GOT3 (cell line): ENCODE measurements at places on chromosomes 1 and 21.

- no peak for DNase-seq
Observed at GRCh38 chr1:206727981-206728696, 42.4 kb upstream of the IL19 start.

- no peak for DNase-seq
Observed at GRCh38 chr1:24157918-24158481, 15.1 kb upstream of the IL22RA1 start.

DNA sequence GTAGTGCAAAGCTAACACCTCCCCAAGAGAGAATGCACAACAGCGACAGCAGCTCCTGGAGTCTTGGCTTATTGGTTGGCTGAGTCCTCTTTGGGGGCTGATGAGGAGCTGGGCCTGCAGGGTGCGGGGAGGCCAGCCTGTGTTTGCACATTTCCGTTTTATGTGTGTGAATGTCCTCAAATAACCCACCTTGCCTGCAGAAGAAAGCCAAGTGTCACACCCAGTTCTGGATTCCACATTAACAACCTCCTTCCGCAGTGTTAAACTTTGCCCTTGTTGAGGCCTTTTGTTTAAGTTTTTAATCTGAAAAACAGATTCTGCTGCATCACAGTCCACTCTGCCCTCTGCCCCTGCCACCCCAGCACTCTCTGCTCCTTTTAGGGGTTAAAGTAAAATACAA, 274.5 kb downstream of the TM2D1 start:
- DNase-seq: no peak

DNA sequence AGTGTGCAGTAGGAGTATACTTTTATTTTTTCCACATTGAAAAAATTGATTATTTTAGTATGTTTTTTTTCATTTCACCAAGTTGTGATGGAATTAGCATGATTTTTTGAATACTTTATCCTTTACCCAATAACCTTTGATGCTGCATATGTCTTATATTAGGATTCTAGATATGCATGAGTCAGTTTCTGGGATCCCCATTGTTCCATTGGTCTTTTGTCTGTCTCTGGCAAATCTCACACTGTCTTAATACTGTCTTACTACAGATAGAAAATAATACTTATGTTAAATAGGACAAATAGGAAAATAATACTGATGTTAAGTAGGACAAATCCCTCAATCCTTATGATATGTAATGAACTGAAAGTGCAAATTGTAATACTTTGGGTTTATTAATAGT, 54.3 kb upstream of the ASB17 start:
- no peak for DNase-seq

DNA sequence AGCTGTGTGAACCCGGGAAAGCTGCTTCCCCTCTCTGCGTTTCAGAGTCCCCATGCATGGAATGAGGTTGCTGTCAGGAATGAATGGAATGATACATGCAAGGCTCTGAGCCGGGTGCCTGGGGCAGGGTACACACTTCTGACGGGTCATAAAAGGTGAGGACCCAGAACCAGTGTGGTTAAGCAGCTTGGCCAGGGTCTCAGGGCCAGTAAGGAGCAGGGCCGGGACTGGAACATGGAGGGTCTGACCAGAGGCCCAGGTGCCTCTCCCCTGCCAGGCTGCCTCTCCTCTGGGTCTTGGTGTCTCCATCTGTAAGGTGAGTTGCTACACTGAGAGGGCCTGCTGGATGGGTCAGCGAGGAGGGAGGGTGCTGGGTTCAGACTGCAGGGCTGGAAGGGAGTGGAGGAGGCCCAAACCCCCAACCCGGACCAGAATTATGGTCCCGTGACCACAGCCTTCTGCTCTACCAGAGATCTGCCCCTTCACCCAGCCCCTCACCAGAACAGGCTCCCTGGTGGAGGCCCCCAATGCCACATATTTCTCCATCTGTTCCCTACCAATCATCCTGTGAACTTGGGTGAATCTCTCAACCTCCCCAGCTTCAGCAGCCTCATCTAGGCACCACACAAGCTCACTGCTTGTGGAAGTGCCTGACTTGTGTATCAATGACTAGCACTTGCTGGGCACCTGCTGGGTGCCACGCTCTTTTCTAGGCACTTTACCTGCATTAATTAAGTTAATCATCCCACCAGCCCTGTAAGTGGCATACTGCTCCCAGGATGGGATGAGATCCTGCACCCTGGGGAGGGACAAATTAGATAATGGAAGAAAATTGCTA, 16.2 kb upstream of the LRP8 start:
- DNase-seq: no peak

DNA sequence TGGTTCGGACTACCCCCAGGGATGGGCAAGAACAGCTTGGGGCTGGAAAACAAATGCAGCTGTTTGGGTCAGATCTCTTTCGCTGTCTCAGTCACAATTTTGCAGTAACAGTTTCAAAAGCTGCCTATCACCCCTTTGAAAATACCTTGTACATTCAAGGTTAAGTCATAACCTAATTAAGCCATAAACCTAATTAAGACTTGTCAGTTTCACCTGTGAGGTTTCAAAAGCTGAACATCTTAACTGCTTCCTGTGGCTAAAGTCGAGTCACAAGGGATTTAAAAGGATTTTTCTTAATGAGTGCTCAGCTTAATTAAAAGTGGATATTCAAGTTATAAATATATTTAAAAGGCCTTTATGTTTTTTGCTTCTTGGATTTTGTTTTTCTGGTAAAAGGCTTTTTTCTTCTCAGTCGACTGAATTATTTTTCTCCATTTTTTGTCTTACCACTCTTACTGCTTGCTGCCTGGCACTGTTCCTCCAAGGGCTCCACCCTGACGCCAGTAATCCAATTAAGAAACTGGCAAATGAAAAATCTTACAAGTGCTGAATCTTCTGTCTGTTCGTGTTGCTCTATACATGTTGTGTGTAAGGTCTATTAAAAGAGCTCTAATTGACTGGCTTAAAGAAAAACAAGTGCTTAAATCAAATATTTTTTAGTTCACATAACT, 31.3 kb downstream of the CBR1 start:
- no peak for DNase-seq

DNA sequence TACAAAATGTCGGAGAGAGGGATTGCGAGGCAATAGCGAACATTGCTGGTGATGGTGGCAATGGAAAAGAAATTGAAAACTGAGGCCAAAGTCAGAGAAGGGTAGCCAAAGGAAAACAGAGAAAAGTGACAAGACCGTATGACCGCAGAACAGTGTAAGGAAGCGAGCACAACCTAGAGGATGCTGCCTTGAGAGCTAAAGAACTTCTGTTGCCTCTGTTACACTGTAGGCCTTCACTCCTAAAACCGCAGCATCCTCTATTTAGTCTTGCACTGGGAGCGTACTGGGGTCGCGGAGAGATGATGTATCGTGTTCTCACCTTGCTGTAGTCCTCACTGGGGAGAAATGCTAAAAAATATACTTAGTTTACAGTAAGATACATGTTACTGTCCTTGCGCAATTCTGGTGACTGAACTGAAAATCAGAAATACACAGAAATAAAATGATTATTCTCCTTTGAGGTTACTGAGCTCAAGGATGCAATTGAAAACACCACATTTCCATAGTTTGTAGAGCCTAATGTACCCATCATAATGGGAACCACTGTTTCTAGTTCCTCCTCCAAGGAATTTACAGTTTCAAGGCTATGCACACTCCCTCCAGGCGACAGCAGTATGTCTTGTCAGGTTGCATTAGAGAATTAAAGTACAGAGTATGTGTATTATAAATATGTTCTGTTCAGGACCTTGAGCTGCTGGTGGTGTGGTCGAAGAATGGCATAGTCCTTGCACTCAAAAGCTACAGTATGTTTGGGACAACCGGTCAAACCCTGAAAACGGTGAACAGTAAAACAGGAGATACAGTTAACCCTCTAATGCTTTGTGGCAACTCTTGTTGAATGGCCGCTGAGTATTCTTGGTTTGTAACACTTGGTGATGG, 1.3 kb downstream of the NEK7 start:
- DNase-seq: no peak

DNA sequence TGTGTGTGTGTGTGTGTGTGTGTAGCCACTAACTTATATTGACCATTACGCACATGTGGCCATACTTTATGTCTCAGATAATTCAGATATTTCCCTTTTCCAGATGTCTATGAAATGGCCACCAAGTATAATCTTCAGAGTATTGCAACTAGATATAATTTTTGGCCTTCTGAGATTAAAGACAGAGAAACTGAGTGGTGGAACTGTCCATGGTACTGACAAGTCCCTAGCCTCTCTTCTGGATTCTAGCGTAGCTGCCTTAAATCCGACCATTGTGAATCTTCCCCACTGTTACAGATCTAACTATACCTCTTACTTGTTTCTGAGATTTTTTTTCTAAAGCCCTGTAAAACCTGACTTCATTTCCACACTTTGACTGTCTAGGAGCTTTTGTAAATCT, 100.0 kb upstream of the SERTAD4 start:
- no peak for DNase-seq

- DNase-seq: no peak
Observed at GRCh38 chr1:152886758-152887409, 8.8 kb downstream of the SMCP start.

DNA sequence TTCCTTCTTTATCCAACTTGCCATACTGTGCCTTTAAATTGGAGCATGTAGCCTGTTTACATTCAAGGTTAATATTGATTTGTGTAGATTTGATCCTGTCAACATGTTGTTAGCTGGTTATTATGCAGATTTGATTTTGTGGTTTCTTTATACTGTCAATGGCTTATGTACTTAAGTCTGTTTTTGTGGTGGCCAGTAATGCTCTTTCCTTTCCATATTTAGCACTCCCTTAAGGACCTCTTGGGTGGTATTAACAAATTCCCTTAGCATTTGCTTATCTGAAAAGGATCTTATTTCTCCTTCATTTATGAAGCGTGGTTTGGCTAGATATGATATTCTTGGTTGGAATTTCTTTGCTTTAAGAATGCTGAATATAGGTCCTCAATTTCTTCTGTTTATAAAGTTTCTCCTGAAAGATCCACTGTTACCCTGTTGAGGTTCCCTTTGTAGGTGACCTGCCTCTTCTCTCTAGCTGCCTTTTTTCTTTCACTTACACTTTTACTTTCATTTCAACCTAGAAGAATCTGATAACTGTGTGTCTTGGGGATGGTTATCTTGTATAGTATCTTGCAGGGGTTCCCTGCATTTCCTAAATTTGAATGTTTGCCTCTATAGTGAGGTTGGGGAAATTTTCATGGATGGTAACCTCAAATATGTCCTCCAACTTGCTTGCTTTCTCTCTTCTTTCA, 86.9 kb upstream of the NEGR1 start:
- no peak for DNase-seq

DNA sequence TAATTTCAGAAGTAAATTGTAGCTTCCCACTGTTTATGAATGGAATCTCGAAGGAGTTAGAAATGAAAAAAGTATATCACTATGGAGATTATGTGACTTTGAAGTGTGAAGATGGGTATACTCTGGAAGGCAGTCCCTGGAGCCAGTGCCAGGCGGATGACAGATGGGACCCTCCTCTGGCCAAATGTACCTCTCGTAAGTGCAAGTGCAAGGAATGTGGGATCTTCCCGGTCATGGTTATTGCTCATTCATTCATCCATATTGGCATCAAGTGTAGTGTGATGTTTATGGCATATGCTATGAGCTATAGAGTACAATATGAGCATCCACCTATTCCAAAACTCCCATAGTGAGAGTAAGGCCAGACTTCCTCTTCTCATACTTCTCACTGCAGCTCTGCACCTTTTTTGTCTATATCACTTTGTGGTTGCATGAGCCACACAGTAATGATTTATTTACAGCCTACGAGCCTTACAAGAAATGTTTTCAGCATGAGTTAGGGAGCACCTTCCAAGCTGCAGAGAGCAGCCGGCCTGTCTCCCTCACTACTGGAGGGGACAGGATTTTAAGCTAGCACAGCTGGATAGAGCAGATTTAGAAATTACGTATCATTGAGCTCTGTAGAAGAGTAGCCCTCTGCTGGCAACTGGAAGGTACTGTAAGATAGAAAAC, 24.9 kb upstream of the CR1L start:
- no peak for DNase-seq

DNA sequence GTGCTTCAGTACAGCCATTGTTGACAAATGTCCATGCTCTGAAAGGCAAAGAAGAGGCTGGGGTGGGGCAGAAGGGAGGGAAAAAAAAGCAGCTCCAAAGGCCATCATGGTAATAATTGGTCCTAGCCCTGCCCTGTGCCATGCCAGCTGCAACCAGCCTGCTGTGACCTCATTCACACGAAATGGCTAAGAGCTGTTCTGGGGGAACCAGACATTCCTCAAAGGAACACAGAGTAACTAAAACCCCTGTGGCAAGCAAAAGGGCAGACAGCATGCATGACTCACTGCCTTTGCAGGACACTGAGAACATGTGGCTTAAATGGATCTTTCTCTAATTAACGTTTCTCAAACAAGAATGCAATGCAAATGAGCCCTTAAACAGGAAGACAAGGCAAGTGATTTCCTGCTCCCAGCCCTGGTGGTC, 42.3 kb downstream of the STYXL2 start:
- DNase-seq: no peak

DNA sequence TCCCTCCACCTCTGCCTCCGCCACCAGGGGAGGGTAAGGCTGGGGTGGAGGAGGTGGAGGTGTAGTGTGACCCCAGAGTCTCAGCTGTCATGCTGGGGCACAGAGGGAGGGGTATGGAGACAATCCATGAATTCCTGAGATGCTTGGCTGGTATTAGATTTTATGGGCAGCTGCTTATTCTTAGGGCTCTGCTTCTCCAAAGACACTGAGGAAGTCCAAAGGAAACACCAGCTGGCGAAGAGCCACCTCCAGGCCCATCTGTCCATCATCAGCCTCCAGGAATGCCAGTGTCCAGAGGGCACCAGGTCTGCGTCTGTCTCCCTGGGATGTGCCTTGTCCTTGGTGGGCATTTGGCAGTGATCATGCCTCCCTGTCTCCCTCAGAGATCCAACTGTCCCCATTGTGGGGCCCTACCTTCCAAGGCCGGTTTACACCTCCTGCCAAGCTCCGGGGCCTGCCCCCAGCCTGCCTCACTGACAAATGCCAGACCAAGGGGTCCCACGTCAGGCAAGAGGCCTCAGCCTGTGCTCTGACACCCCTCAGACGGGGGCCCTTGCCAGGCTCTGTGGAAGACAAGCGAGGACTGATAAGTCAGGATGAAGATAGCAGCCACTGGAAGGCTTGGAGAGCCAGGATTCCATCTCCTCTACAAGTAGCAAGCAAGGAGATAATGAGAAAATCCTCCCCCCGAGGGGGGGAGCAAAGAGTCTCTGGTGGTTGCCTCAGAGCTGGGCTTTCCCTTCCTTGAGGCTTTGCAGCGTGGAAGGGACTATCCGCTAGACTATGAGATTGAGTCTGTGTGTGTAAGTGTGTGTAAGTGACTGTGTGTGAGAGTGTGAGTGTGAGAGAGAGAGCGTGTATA, 1.6 kb downstream of the TNNI1 start:
- DNase-seq: no peak

GRCh38 chr1:31725777-31726535, 22.1 kb upstream of the COL16A1 start:
- no peak for DNase-seq

GRCh38 chr1:182193908-182194550, 132.5 kb upstream of the ZNF648 start:
- DNase-seq: no peak

GRCh38 chr21:37208056-37208721, 58.9 kb downstream of the VPS26C start:
- no peak for DNase-seq

GRCh38 chr1:54971317-54971791, 9.1 kb upstream of the TMEM61 start:
- DNase-seq: no peak
